Stimulated activated CD4-positive, alpha-beta T cell treated with anti-CD3 and anti-CD28 coated beads, Interleukin-1b, Interleukin-23, amount 100 ng/mL, for 1 hour (primary cell): ENCODE measurements at places on chromosomes 12 and 14.

DNA sequence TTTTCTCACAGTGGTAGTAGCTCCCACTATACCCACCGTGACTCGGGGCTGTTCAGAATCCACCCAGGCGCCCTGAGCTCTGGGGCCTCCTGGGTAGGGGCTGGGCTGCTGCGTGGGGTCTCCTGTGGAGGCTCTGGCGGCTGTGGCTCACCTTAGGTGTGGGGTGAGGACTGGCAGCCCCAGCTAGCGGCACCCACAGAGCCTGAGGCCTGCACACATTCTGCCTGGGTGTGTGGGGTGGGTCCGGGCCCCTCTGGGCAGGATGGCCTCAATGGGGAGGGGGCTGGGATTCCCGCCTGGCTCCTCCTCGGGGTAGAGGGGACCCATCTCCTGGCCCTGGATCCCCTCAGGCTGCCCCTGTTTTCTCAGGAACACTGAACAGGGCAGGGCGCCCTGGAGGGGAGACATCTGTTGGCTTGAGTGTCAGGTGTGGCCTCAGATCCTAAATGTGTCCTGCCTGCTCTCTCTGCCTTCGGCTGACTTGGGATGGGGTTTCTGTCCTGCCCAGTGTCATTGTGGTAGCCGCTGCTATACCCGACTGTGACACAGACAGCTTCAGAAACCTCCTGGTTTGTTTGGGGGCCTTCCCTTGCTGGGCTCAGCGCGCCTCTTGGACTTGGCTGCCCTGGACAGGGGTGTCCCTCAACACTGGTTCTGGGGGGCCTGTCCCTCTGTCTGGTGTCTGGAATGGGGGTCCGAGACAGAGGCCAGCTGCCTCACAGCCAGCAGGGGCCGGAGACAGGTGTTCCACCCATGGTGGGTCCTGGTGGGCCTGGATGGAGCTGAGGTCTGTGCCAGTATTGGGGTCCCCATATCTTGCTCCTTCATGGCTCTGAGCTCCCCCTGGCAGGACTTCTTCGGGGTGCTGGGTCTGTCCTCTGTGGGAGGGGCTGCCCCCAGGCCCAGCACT is 354.9 kb downstream of the TMEM121 start:
- no peak for DNase-seq

DNA sequence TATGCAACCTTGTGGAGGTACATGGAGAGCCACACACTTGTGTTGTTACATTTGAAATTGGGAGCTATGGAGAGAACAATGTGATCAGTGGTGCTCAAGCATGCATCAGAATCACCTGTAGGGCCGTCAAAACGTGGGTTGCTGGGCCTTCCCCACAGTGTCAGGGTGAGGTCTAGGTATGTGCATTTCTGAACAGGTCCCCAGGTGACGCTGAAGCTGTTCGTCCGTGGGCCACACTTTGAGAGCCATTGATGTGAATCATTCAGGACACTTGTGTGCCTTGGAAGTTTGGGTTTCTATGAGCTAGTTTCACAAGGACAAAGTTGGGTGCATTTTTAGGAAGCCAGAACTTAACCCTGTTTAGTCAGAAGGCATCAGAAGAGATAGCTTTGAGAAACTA is 291.7 kb upstream of the FKBP4 start:
- no peak for DNase-seq

- DNase-seq: no peak
These were observed 25.1 kb downstream of the CDKL1 start for GRCh38 chr14:50371546-50371945.

DNA sequence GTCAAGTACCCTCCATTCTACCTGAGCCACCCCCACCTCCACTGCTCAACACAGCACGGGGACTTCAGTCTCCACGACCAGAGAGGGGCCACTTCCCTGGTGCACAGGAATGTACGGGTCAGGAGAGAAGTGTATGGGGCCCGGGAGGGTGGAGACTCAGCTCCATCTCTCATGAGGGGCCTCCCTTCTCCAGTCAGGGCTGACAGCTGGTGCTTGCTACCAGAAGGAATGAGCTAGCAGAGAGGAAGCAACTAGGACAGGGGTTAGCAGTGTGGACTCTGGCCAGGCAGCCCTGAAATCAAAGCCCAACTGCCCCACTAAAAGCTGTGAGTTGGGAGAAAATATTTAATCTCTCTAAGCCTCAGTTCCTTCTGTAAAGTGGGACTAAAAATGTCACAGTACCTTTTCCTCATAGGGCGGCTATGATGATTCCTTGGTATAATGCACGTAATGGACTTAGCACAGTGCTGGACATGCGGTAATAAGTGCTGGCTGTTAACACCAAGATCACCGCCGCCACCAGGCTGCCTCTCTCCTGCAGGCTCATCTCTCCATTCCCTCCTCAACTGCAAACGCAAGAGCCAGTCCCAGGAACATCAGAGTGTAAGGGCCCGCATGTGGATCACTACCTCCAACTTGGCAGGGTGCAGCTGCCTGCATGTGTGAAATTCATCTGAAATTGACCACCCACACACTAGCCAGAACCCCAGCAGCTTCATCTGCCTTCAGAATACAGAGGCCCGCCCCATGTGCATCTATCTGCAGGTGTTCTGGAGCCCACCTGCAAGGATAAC is 14.6 kb downstream of the ACTN1 start:
- no peak for DNase-seq

- no peak for DNase-seq
These were observed 81.5 kb downstream of the LGR5 start for GRCh38 chr12:71521125-71521524.

GRCh38 chr12:115661112-115661511 is 616.4 kb downstream of the MED13L start:
- DNase-seq: no peak

DNA sequence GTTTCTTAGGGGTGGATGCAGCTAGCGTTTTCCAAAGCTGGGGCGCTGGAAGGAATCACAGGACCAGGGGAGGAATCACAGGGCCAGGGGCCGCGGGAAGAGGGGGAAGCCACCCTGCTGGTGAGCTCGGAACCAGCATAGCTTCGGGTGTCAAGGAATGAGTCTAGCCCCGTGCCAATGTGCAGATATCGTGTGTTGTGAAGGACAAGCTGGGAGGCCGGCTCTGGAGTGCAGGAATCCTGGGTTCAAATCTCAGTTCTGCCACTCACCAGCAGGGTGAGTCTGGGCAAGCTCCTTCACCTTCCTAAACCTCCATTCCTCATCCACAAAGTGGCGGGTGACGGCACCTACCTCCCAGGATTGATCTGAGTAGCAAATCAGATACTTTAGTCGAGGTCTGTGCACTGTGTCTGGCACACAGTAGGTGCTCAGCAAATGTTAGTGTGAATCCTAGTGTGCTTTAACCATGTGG is 53.6 kb upstream of the RIN3 start:
- DNase-seq: no peak

GRCh38 chr12:126607157-126607556 is 1541.9 kb downstream of the AACS start:
- DNase-seq: no peak

DNA sequence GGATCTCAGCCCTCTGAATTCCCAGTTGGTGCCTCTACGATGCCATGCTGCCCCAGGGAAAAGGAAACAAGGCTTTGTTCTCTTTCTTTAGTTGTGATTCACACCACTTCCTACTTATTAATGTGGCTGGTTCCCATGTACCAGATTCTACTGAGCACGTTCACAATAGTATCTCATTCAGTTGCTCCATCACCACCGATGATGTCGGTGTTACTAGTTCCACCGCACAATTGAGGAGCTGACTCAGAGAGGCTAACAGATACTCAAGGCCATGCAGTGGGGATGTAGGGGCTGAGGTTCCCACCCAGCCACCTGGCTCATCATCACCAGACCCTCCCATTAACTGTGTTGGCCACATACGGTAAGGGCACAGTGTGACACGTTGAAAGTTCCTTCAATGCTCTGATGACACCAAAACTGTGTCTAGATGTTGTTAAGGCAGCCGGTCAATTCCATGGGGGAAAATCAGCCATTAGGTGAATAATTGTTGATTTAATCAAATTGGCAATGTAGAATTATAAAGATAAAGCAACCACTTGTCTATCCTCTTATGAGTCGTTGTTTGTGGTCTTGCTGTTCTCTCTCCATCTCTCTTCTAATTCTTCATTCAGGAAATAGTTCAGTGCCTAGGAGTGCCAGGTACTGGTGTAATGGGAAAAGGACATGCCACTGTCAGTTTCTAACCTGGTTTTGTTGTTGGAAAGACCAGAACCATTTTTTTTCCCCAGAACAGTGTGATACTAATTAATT is 244.2 kb upstream of the CRY1 start:
- no peak for DNase-seq

DNA sequence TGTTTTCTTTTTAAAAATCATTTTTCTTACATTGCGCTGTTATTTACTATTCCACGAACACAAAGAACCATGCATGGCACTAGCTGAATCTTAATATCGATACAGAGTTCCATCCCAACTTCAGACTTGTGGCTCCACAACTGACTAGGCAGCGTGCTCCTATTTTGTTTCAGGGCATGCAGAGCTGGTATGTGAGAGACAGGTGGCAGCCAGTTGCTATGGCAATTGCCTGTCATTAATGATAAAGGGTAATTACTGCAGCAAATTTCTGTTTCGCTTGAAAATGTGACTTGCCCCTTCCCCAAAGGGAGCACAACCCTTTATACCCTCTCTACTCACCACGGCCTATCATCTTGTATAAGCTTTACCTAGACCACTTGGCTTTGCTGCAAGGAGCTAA is 113.1 kb upstream of the G2E3 start:
- DNase-seq: no peak

GRCh38 chr12:46585854-46586621 is 213.5 kb upstream of the SLC38A2 start:
- no peak for DNase-seq

GRCh38 chr14:30345511-30345910 is 213.4 kb upstream of the G2E3 start:
- no peak for DNase-seq

DNA sequence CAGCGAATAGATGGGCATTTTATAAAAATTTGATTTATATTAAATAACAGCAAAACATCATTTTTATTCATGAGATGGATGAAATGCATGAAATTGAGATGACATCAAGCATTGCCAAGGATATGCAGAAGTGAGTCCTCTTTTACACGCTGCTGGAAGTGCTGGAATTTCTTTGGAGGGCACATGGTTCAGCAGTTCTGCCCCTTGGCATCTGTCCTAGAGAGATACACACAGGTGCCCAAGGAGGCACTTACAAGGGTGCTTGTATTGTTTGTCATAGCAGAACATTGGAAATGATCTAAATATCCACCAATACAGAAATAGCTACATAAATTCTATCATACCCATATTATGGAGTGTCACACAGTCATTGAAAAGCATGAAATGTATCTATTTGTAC is 441.1 kb upstream of the TMPO start:
- no peak for DNase-seq

DNA sequence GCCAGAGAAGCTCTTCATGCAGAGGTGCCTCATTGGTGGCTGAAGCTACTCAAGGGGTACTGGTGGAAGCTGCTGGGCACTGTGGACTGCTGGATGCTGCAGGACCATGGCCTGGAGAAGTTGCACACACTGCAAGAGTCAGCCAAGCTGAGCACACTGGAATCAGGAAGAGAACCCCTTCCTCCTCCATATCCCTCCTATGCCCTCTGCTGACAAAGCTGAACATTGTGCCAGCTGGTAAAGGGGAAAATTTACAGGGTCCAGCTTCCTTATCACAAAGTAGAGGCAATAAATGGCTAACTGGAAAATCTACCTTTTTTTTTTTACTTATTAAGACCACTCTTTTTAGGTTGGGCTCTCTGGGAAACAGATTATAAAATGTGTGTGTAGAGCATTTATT is 6.5 kb downstream of the CCDC175 start:
- DNase-seq: no peak

DNA sequence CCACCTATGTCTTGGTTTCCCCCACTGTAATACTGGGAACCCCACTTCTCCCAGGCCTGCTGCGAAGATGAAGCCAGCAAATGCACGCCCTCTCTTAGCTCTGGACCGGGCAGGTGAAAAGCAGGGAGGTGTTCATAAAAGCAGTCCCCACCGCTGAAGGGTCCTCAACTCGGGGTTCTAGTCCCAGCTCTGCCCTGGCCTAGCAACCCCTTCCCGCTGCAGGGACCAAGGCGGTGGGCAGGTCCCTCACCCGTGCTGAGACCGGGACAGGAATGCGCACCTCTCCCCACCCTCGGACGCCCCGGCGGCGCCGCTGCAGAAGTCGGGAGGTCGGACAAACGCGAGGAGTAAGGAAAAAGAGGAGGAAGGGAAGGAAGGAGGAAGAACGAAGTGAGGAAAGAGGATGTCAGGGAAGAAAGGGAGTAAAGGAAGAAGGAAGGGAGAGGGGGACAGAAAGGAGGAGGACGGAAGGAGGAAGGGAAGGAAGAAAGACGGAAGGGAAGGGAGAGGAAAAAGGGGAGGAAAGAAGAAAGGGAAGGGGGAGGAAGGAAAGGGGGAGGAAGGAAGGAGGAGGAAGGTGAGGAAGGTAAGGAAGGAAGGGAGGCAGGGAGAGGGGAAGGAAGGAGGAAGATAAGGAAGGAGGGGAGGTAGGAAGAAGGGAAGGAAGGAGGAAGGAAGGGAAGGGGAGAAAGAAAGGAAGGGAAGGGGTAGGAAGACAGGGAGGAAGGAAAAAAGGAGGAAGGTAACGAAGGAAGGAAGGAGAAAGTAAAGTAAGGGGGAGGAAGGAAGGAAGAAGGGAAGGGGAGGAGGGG is 701 bp downstream of the SPRING1 start:
- no peak for DNase-seq

- no peak for DNase-seq
These were observed 57.9 kb downstream of the TXNDC16 start for GRCh38 chr14:52494444-52494843.

DNA sequence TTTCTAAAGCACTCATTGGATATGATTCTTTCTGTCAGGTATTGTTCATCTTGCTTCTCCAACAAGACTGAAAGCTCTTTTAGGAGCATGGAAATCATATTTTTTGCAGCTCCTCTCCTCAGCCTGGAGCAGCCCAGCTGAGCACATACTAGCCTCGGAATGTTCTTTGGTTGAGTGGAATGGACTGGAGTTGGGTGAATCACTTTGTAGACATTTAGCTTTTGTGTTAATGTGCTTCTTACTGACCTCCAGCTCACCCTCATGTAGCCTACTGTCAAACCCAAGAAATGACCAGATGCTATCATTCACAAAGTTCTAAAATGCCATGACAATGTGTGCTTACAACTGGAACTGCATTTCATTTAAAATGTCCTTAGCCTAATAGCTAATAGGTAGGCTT is 161.1 kb downstream of the NUAK1 start:
- DNase-seq: no peak

- no peak for DNase-seq
These were observed 525 bp downstream of the RNU6-8 start for GRCh38 chr14:32202491-32202997.

DNA sequence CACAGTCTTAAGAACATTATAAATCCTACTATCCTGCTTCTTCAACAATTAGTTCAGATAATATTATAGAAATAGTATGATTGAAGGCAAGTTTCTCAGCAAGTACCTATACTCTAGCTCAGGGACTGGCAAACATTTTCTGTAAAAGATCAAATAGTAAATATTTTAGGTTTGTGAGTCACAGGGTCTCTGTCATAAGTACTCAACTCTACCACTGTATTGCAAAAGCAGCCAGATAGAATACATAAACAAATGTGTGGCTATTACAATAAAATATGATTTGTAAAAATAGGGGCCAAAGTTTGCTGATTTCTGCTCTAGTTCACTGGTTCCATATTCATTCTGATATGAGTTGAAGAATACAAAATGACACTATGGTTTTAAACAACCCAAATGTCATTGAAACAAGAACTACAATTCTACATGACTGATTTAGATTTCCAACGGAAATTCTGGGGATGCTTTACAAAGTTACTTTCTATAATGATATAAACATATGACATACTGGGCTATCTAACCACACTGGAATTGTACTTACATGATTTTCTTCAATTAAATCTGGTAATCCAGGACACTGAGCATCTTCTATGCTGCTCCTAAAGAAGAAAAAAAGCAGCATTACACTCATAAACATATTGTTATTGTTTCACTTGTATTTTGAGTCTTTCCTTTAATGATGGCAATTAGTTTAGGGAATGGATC is 23.2 kb downstream of the LGALS3 start:
- DNase-seq: no peak
